Stimulated activated CD4-positive, alpha-beta T cell treated with anti-CD3 and anti-CD28 coated beads, TNF-alpha, amount 100 ng/mL, for 48 hours (primary cell): ENCODE measurements at places on chromosomes 5 and 9.

- DNase-seq: no peak
Observed at GRCh38 chr9:93649610-93650261, 73.4 kb downstream of the PHF2 start.

DNA sequence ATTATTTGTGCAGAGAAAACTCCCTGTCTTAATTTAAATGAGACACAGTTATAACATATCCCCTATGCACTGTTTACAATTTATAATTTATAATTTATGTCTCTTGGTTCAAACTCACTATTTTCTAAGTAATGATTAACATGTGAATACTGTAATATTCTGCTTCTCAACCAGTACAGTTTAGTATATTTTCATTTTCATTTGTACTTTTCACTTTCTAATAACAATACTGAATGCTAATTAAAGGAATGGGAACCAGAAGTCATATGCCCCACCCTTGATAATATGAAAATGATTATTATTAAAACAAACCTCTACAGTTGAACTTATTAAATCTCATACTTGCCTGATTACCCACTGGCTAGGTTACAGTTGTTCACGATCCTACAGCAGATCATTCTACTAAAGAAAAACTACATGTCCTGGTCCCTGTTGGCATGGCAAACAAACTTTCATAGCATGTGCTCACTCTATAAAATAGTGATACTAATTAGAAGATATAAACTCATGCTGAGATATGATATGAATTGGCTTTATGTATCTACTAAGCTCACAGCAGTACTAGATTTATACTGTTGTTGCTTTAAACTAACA is 66.4 kb downstream of the POU5F2 start:
- DNase-seq: no peak

- no peak for DNase-seq
Observed at GRCh38 chr9:115461280-115461679, 343.3 kb upstream of the TNC start.

DNA sequence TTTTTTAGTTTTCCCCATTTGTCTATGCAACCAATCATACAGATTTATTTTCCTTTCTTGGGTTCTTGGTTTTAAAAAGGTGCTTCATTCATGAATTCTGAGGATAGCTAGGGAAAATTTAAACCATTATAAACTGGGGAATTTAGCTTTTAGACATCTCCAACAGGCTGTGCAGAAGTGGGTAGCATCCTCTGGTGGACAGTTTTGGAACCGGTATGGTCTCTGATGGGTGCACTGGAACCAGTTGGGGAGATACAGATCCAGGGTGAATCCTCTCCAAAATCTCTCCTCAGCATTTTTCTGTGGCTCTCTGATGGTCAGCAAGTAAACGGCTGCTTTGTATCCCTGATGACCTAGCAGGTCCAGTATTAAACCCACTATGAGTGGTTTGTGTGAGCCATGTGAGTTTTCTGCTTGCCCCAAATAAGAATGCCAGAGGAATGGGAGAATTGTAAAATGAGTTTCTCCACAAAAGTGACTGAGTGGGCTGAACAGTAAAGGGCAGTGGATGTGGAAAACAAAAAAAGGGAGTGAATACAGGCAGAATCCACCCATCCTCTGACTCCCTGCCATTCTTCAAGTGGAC is 9.1 kb upstream of the DNAJC25 start:
- DNase-seq: no peak

- no peak for DNase-seq
Observed at GRCh38 chr5:177588413-177588909, 3.5 kb upstream of the TMED9 start.

DNA sequence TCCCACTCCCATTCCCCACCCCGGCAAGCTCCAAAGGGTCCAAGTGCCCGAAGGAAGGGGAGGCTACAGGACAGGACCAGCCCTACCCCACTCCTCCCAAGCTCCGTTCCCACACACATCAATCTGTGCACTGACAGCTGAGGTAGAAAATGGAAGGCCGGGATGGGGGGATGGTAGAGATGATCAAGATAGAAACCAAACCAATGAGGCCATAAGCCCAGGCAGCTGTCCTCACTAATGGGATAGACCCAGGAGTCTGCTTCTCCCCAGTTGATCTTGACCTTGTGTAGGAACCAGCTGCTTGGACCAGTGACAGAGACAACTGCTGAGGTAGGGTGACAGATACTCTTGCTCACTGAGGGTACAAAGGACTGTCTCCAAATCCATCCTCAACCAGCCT is 38.6 kb downstream of the B4GALT1 start:
- no peak for DNase-seq

- DNase-seq: no peak
Observed at GRCh38 chr5:119338326-119338946, 17.4 kb upstream of the TNFAIP8 start.

DNA sequence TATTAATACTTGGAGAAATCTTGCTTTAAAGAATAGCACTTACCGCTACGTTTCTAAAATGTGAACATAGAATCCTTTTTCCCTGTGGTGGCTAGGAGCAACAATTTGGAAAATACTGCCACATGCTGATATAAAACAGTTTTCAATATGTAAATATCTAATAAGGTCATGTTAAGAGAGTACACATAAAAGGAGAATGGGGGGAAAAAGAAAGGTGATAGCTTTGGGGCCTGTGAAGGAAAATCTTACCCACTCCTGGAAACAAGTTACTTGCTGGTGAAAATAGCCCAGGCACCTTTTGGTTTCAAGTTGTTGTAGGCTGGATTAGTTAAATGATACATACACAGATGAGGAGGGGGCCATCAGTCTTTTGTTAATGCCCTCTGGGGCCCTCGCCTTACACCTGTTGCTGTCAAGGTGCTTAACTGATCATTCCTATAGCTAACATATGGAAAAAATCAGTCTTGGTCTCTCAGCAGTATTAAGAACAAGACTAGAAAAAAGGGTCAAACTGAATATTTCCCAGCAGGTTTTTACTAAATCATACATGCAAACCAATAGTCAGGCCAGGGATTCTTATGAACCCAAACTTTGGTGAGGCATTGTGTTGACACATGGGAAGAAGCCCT is 24.1 kb downstream of the FYB1 start:
- DNase-seq: no peak

- no peak for DNase-seq
Observed at GRCh38 chr9:24051587-24051986, 225.5 kb upstream of the ELAVL2 start.

DNA sequence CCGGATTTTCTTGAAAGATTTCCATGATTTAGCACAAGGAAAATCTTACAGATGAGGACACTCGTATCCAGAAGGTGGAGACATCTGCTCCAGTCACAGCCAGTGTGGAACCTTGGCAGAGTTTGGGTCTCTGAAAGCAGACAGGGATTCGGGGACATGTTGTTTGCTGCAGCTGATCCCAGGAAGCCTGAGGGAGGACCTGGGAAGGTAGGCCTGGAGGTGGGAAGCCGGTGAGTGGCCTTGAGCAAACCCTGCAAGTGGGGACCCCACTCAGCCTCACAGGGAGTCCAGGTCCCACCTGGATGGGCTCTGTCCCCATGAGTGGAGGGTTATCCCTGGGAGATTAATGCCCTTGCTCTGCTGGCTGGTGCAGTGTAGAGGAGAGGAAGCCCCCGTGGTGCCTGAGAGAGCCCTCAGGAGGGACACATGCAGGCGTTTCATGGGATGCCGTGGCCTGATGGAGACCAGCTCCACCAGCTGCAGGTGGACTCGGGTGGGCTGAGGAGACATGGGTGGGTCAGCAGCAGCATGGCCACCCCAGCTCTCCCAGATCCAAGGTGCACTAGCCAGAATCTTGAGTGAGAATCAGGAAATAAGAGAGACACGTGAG is 7.8 kb downstream of the MRPS2 start:
- no peak for DNase-seq

GRCh38 chr5:35924122-35924949 is 14.1 kb downstream of the CAPSL start:
- no peak for DNase-seq

- no peak for DNase-seq
Observed at GRCh38 chr9:29211003-29211579, 1637.8 kb upstream of the C9orf72 start.

DNA sequence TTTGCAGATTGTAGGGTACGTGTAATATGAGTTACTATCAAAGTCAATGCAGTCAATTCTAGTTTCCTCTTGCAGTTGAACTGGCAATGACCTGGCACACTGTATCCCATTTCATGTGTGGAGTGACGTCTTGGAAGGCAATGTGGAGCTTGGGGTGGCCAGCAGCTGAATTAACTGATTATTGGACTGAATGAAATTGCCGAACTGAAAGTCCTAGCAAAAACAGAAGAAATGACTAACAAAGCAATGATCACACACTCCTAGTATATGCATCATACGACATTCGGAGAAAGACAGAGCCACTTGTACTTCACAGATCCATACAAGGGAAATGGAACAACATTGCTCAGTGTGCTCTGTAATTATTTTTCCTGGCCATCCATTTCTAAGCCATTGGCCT is 259.1 kb upstream of the DAPK1 start:
- no peak for DNase-seq

DNA sequence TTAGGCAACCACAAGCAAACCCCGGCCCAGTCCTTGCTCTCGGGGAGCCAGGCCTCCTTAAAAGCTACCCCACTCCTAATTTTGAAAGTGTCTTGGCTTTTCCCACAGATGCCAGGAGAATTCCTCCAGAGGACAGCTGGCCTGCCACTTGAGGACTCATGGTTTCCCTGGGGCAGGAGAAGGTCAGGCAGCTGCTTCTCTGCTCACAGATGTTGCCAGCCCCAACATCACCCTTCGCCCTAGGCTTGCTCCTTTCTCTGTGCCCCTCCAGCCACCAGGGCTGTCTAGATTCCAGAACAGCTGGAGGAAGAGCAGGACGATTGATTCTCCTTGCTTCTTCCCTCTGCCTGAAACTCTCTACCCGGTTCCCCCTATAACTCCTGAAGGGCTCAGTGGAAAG is 8.5 kb downstream of the GGTA1 start:
- DNase-seq: no peak

DNA sequence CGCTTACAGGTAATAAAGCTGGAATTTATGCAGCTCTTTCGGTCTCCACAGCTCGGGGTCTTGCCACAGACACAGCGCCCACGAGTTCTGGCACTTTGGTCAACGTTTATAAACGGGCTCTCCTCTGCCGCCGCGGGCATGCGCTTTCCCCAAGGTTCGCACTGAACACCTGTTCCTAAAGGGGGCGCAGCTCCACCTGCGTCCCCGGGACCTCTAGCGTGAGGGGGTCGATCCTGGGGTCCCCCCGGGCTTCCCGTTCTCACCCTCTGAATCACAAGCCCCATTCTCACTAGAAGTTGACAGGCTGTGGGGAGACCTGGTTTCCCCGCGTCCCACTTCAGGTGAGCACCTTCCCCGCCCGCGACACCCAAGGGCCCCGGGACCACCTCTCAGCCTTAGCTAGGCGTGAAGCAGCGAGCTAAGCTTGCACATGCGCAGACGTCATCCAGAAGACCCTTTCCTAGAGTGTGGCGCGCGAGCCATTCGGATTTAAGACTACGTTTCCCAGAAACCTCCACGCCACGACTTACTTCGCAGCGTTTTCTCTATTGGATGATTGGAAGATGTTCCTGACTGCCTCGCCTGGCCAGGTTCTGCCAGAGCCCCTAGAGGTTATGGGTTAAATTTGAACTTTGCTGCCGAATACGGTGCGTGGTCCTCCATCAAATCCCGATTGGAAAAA is 21.3 kb upstream of the ZNF782 start:
- DNase-seq: no peak

DNA sequence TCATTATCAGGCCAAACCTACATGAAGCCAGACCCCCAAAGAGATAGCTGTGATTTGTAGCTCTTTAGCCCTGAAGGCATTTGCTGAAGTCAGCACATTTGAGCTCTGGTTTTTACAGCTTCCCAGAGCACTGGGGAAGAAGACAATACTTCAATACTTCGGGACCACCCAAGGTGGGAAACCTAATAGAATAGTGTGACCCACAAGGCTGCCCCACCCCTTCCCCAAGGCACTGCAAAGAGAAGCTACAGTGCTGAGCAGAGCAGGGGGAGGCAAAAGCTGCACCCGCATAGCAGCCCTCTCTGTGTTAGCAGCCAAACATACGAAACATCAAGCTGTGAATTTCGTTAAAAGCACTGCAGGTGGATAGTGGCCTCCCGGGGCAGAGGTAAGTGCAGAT is 87.3 kb downstream of the HSD17B3 start:
- DNase-seq: no peak

DNA sequence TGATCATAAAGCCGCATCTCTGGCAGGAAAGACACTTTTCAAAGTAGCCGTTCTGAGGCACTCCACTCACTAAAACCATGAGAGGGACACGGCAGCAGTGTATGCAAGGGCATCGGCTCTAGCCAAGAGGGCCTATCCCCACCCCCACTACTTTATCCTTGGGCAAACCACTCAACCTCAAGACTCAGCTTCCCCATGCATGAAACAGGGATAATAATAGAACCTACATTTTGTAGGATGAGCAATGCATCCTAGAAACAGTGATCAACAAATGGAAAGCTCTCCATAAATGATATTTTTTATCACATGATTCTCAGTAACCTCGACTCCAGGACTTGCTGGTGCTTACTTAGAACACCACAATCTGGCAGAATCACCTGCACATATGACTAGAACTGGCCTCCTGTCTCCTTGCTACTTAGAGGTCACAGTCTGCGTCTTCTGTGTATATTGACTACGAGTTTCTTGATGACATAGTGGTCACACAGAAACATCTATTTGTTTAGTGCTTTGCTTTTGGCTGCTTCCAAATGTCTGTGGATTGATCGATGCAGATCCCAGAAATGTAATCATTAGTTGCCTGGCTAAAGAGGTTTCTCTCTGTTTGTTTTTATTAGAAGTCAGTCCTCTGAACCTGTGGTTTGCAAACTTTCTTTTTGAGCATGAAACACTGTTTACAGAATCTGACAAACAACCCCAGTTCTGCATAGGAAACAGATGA is 102.1 kb downstream of the LHFPL2 start:
- no peak for DNase-seq

DNA sequence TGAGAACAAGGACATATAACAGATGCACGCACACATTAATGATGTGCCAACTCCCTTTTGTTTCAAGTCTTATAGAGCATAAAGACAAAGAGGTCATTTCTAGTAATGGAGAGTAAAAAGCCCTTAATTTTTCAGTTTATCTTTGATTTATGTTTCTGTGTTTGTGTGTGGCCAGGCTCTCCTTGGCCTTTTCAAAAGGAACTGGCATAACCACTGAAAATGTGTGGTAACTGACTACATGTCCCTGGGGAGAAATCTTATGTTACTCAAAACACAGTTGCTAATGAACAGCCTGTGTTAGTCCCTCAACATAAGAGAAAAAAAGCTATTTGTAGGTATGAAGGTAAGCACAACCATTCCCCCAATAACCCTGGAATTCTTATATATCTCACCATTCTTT is 47.6 kb upstream of the SHOC1 start:
- DNase-seq: no peak

- no peak for DNase-seq
Observed at GRCh38 chr9:133116346-133117231, 4.5 kb downstream of the RALGDS start.

DNA sequence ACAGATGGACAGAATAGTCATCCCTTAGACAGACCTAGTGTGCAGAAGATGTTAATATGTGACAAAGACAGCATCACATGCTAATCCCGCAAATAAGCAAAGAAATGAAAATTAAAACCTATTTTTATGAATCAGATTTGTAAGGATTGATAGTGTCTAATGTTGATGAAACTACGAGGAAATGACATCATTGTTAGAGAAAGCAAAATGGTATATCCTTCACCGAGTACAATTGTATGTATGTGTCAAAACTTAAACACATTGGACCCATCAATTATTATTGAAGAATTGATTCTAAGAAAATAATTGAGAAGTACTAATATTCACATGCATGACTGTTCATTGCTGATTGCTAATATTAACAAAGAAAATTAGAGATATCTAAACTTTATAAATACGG is 493.2 kb downstream of the BNC2 start:
- DNase-seq: no peak
